Mucosa of descending colon (tissue), 3 donors: ENCODE measurements at places on chromosomes 2 and 18. TPM values are rescaled to one million over a fixed set of nuclear protein-coding genes. Genes with fewer than 3 reads are reported as not detected.

The CMPK2 gene
- 9.8 TPM for total RNA-seq

The ASXL2 gene
- total RNA-seq: 33.4 TPM

The HOXD10 gene
- 3.0 TPM for total RNA-seq

The ANKRD30BL gene
- total RNA-seq: not detected

The IL1RL1 gene
- total RNA-seq: 7.1 TPM

The DIPK1C gene
- total RNA-seq: not detected

The COL5A2 gene
- total RNA-seq: 31.8 TPM

The CIDEA gene
- total RNA-seq: 0.98 TPM

The ASTL gene
- total RNA-seq: not detected

The CXCR4 gene
- total RNA-seq: 3.9 TPM

GRCh38 chr18:55219823-55220222 lies 260.6 kb upstream of the CCDC68 start:
- no peak for DNase-seq

- DNase-seq: no peak
Observed at GRCh38 chr2:15642011-15642814, 50.5 kb downstream of the DDX1 start.

- no peak for DNase-seq
Observed at GRCh38 chr2:125168442-125168841, 1143.4 kb downstream of the CNTNAP5 start.

- no peak for DNase-seq
Observed at GRCh38 chr2:134670955-134671354, 47.8 kb downstream of the TMEM163 start.

DNA sequence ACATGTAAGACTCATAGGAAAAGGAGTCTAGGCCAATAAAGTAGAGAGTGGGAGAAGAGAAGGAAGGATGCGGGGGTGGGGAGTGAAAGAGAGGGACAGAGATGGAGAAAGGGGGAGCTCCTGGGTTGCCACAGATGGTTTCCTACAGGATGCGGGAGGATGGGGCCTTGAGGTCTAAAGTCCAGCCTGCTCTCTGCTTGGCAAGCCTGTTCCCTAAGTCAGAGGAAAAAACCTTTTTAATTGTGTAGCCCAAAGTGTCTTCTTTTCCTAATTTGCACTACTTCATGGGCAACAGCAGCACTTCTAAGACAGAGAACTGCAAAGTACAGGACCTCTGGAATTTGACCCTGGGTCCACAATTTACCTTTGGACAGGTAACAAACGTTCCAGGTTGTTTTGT lies 1.4 kb upstream of the FAM110C start:
- DNase-seq: no peak

GRCh38 chr2:9629222-9630116 lies 1.3 kb downstream of the YWHAQ start:
- no peak for DNase-seq

GRCh38 chr2:201327678-201328077 lies 29.5 kb downstream of the FLACC1 start:
- DNase-seq: no peak

- no peak for DNase-seq
Observed at GRCh38 chr2:76700894-76701293, 821.3 kb downstream of the LRRTM4 start.

GRCh38 chr18:28529644-28530043 lies 352.7 kb upstream of the CDH2 start:
- no peak for DNase-seq

GRCh38 chr2:144102386-144102785 lies 417.5 kb downstream of the ZEB2 start:
- no peak for DNase-seq

- no peak for DNase-seq
Observed at GRCh38 chr2:199452260-199452990, 5.3 kb downstream of the SATB2 start.

DNA sequence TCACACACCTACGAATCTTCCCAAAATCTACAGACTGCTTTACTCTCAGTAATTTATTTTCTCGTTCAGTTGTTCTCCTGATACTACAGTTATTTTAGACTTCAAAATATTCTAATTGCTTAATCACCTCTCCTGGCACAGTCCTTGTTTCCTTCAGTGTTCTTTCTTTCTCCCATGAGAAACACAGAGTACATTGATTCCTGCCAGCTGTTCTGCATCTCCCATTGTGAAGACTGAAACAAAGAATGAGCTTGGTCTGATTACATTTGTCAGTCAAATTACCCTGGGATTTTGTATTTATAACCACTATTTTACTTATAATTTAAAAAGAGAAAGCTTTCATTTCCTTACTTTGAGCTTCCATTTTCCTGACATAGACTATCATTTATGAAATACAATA lies 63.9 kb upstream of the TANK start:
- DNase-seq: no peak

GRCh38 chr2:232530626-232531260 lies 4.8 kb downstream of the CHRND start:
- DNase-seq: peak; percentile 11

GRCh38 chr2:46972438-46972837 lies 56.8 kb upstream of the MCFD2 start:
- no peak for DNase-seq

GRCh38 chr2:70002241-70002899 lies 40.9 kb upstream of the ASPRV1 start:
- no peak for DNase-seq

GRCh38 chr2:234425639-234426603 lies 71.0 kb downstream of the ARL4C start:
- DNase-seq: peak; percentile 63

DNA sequence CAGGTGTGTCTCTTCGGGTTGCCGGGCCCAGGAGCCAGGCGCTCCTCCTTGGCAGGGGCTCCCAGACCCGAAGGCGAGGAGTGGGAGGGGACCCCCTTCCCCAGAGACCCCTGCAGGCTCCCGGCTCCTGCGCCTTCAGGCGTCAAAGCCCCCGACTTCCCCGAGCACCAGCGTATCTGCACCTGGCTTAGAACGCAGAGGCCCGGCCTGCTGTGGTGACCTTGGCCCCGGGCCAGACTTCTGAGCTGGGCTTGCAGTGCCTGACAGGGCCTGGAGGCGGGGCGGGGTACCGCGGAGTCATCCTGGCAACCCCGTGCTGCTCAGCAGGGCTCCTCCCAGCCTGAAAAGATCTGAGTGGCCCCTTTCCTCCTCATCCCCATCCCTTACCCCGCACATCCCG lies 27.0 kb downstream of the SKA1 start:
- peak; percentile 80 for DNase-seq

DNA sequence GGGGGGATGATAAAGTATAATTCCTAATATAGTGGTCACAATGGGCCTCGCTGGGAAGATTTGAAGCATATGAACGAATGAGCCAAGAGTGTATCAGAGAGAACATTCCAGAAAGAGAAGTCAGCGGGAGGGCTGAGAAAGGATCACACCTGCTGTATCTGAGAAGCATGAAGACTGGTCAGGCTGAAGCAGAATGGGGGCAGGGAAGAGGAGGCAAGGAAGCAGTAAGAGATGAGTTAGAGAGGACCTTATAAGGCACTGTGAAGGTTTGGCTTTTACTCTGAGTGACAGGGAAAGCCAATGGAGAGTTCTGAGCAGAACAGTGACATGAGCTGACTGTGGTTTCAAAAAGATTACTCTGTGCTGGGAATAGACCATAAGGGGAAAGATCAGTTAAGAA lies 73.5 kb downstream of the CHN1 start:
- no peak for DNase-seq
